ENCODE measurements at places on chromosomes 7 and 10. TPM values are rescaled to one million over a fixed set of nuclear protein-coding genes. Genes with fewer than 3 reads are reported as not detected.

DNA sequence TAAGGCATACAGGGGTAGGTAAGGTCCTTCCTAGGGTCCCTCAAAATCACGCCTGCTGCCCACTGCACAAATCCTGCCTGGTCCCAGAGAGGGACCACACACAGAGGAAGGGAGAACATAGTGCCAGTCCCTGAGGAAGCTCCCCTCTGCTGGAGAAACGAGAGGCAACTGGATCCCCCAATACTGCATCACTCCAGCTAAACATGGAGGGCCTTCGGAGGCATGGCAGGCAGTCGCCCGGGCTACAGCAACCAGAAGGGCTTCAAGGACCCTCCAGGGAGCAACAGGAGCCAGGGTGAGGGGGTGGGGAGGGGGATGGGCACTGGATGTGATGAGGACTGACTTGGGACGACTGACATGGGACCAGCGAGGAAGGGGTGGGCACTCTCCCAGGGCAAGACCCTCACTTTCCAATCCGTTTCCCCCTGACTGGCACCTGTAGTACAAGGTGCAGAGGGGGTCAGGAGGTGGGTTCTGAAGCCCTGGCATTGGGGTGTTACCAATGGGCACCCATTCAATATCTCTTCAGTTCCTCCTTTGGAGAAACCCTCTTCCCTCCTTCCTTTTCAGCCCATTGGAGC, 21.7 kb downstream of the DDIT4 start:
- DNase-seq, result no peak

DNA sequence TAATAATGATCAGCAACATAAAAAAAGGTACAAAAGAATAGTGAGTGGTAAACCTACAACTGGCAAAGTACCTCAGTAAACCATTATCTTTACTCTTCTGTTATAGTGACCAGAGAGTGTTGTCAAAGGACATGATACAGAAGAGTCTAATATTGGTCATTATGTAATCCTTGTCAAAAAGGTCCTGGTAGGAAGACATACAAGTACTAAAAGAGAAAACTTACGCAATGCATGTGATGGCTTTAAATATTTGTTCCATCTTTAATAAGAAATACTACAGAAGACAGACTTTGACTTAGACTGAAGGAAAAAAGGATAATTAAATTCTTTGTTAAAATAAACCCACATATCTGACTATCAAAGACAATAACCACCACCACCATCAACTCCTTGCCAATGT, 6.5 kb downstream of the DOCK4 start:
- no peak for DNase-seq

GRCh38 chr7:91824201-91824600, 56.3 kb downstream of the MTERF1 start:
- DNase-seq, result no peak

DNA sequence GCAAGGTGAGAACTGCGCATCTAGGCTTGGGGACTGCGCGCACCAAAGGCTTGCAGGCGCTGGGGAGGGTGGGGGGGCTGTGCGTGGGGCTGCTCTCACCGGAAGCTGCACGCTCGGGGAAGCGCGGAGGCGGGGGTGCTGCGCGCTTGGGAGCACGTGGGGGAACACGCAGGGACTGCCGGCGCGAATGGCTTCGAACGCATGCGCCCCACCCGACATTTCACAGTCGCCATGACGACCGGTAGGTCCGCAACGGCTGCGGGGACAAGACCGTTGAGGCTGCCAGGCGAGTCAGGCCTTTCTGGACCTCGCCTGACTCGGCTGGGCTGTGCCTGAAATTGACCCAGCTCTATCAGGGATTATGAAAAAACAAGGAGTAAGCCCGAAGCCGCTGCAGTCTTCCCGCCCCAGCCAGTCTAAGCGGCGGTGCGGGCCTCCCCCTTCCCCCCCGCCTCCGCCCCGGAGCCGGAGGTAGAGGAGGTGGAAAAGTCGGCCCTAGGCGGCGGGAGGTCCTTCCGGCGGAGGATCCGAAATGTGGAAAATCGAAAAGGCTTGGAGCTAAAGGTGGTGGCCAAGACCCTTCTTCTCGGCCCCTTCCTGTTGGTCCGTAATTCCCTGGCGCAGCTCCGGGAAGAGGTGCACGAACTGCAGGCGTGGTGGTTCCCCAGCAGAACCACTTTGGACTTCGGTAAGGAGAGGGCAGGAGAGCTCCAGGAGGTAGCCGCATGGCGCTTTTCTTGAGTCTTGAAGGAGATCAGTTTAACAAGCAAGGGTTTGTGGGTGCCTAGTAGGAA, 34.9 kb upstream of the STEAP1 start:
- no peak for DNase-seq

DNA sequence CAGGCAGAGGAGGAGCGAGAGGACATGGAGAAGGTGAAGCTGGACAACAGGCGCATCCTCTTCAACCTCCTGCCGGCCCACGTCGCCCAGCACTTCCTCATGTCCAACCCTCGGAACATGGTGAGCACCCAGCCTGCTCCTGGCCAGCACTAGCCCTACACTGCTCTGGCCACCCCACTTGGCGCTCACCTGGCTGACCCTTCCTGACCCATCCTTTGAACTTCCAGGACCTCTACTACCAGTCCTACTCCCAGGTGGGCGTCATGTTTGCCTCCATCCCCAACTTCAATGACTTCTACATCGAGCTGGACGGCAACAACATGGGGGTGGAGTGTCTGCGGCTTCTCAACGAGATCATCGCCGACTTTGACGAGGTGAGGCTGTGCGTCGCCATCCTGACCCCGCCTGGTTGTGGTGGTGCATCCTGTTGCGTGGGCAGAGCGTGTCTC, 129.2 kb downstream of the ADCY1 start:
- DNase-seq, result no peak

- DNase-seq, result no peak
Measured at GRCh38 chr7:5797716-5798115, 16.3 kb upstream of the RNF216 start.

- DNase-seq, result peak; percentile 30
Measured at GRCh38 chr7:113636727-113637421, 281.9 kb downstream of the PPP1R3A start.

DNA sequence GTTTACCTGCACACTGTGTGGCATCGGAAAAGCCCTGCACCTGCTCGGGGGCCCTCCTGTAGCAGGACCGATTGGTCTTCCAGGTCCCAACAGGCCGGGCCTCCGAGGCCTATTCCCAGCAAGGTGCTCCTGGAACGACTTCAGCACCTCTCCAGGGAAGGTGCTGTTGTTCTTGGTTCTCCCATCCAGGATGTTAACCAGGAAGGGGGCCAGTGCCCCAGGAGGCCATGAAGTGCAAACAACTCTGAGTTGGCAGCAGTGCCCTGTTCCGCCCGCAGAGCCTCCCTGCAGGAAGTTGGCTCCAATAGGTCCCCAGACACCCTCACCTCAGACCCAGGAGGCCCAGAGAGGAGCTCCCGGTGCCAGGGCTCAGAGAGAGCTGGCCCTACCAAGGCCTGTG, 64.0 kb upstream of the DUSP5 start:
- DNase-seq, result no peak

- DNase-seq, result no peak
Measured at GRCh38 chr10:29731760-29732159, 97.0 kb upstream of the SVIL start.

DNA sequence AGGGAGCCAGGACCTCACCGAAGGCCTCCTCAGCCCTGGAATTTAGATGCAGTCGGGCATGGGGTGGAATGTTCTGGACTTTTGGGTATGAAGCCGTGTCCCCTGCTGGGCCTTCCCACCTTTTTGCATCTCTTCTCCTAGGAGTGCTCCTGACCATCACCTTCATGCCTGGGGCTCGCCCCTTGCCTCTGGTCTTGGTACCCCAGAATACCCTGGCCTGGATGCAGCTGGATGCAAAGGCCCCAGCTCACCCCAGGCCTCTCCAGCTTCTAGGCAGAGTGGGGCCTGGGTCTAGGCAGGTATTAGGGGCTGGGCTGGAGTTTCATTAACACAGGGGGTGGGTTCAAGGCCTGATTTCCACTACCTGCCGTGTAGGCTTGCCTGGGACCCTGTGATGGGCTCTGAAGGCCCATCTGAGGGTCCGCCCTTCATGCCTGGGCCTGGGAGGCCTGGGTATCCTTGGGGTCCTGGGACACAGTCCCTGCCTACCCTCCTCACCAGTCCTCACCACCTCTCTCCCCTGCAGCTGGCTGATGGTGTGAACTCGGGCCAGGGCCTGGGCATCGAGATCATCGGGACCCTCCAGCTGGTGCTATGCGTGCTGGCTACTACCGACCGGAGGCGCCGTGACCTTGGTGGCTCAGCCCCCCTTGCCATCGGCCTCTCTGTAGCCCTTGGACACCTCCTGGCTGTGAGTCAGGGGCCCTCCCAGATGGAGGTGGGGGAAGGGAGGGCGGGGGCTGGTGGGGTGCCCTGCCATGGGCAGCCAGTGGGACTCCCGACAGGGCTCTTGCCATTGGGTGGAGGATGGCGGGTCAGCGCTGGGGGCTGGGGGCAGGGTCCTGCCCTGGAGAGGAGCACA, 10.1 kb downstream of the AQP1 start:
- no peak for DNase-seq

GRCh38 chr10:103498936-103499638, 5.6 kb downstream of the NEURL1 start:
- DNase-seq, result no peak

GRCh38 chr10:15781381-15781960, 61.7 kb upstream of the ITGA8 start:
- no peak for DNase-seq

GRCh38 chr10:124649214-124649613, 95.0 kb downstream of the FAM53B start:
- no peak for DNase-seq

The PRTFDC1 gene
- 46.8 TPM for polyA plus RNA-seq

The NPFFR1 gene
- not detected for polyA plus RNA-seq
